ENCODE measurements at places on chromosomes 6 and 20.

GRCh38 chr6:130215526-130215925 lies 7.2 kb downstream of the SAMD3 start:
- no peak for DNase-seq

DNA sequence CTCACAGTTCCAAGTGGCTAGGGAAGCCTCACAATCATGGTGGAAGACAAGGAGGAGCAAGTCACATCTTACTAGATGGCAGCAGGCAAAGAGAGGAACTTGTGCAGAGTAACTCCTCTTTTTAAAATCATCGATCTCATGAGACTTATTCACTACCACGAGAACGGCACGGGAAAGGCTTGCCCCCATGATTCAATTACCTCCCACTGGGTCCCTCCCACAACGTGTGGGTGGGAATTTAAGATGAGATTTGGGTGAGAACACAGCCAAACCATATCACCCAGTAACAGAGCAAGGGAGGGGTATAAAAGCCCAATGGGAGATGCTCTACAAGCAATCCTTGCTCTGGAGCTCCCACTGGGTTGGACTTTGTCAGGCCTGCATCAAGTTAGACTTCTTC lies 80.4 kb downstream of the JPH2 start:
- no peak for DNase-seq

- DNase-seq, result no peak
These were observed 104.3 kb downstream of the AHI1 start for GRCh38 chr6:135393289-135393688.

DNA sequence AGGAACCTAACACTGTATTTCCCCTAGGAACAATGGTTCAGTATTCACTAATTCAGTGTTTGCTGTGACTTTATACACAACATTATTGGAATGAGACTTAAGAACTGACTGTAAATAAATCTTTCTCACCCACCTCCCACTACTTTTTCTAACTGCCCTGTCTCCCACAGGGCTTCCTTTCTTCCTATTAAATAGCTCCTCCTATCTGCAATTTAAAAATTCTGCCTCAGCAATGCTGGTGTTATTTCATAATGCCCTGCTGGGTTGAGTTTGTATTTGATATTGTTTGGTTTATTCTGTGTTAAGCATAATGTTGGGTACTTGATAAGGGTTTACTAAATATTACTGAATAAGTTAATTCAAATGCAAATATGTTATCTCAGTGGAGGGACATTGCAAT lies 573.1 kb upstream of the RNF217 start:
- DNase-seq, result no peak

- no peak for DNase-seq
These were observed 6.3 kb upstream of the PLTP start for GRCh38 chr20:45918182-45918737.

Data from 8988T (cell line).